Upper lobe of left lung (tissue), 6 donors: ENCODE measurements at places on chromosomes 3 and 15. TPM values are rescaled to one million over a fixed set of nuclear protein-coding genes. Genes with fewer than 3 reads are reported as not detected.

The PLS1 gene
- 15.4 TPM for total RNA-seq

The RPL32 gene
- 880 TPM for total RNA-seq

- no peak for DNase-seq
Measured at GRCh38 chr3:106566277-106566676, 697.5 kb upstream of the CBLB start.

DNA sequence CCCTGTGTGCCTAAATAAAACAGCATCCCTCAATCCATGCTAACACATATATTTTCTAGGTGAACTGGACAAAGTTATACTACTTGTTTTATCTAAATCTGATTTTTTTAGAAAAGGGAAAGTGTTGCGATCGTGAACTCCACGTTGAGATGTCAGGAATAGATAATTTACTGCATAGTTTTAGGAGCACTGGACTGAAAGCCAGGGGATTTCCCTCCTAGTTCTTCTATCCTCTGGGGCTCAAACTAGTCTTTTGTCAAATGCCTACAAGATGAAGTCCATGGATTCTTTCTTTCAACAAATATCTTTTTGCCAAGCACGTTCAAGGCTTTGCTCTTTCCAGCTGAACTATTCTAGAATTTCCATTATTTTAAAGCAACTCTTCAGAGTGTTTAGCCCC, 617 bp upstream of the HPS3 start:
- no peak for DNase-seq

GRCh38 chr3:105513042-105513441, 146.3 kb downstream of the ALCAM start:
- no peak for DNase-seq

DNA sequence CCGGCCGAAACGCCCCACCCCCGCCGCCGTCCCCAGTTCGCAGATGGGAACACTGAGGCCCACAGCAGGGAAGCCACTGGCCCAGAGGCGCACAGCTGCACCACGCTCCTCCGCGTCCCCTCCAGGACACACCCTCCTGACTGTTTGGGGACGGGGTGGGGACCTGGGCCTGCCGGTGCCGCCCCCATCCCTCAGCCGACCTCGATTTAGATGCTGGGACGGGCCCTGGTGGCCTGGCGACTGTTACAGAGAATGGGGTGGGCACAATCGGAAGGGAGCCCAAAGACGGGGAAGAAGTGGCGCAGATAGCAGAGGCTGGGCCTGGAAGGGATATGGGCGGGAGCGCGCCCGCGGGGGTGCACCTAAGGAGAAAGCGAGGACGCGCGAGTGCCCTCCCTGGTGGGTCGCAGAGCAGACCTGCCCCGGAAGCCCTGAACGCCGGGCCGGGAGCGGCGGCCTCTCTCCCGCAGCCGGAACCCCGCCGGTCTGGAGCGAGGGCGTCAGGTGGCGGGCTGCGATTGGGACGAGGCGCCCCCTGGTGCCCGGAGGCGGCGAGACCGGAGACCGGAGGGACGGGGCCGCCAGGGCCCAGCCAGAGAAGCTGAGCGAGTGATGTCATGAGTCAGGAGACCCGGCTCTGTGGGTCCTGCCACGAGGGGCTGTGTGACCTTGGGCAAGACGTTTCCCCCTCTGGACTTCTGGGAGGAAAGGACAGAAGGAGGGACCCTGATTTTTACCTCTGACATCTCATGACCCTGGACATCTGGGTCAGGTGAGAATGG, 78.4 kb downstream of the IQSEC1 start:
- peak; percentile 93 for DNase-seq

- DNase-seq, result peak; percentile 93
Measured at GRCh38 chr15:73051391-73051806, 864 bp upstream of the NEO1 start.

DNA sequence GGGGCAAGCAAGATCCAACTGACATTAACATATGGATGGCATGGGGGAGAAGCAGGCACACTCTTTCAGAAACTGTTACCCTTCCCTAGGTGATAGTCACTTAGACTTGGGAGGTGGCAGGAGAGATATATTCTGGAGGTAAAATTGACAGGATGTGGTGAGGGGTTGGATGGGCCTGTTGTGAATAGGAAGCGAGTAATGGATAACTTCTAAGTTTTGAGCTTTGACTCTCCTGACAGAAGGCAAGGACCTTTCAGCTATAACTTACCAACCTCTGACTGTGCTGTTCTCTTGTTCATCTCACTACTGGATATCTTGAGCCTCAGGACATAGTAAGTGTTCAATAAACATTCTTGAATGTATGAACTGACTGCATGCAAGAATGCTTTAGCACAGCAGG, 1.9 kb upstream of the PDIA5 start:
- DNase-seq, result no peak
